ENCODE measurements at places on chromosomes 5 and 9.

DNA sequence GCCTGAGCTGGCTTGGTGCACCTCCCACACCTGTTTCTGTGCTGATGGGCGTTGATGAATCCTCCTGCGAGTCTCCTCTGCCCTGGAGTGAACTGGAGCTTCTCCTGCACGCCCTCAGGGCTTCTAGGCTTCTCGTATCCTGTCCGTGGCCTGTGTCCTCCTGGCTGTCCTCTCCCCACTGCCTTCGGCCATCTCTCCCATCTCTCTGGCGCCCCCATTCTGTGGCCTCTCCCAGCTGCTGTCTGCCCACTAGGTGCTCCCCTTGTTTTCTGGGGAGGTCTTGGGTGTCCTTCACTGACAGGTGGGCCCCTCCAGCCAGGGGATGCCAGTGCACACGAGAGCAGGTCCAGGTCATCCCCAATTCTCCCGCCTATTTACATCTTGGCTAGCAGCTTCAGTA, 28.8 kb downstream of the AHRR start:
- no peak for DNase-seq

DNA sequence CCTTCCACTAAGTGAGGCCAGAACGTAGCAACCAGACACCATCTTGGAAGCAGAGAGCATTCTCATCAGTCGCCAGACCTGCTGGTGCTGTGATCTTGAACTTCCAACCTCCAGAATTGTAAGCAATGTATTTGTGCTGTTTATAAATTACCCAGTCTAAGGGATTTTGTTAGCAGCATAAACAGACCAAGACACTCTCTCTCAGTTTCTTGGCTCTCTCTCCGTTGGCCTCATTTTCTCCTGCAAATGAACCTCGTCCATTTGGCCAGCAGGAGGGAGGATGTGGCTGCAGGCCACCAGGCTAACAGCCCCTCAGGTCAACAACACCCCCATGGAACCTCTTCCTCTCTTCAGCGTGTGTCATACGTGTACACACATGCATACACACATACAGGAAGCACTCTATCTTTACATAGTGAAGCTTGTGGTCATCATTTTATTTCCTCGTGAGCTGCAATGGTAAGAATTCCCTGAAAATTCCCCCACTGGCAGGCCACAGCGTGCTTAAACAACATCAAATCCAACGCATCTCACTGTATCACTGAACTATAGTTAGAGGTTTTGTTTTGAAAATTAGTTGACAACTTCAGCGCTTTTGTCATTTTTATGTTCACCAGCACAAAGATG, 62.8 kb upstream of the PPP1R26 start:
- no peak for DNase-seq

DNA sequence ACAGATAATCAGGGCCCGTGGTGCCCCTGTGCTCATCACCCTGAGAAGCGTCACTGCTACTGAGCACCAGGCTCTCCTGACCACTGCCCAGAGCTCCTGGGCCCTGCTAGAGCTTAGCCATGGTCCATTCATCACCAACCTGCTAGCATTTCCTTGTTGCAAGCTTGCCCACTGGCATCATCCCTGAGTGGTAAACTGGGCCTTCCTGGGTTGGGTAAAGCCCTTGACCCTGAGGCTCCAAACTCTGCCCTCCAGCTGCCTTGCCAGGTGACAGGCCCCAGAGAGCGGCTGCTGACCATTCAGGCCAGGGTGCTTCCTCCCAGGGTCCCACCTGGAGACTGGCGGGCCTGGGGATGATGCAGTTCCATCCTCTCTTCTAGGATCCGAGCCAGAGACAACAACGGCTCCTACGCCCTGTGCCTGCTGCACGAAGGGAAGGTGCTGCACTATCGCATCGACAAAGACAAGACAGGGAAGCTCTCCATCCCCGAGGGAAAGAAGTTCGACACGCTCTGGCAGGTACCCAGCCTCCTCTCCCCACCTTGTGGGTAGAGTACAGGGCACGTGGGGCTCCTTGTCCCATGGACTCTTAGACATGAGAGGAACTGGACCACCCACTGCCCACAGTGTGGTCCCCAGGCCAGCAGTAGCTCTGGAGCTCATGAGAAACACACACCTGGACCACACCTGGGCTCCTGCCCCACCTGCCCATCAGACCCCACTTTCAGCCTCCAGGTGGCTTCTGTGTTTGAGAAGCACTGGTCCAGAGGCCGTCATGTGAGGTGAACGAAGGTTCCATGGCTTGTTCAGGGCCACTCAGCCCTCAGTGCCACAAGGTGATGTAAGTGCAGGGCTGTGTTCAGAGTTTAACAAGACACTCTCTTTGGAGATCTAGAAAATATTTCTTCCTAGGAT, 60.5 kb downstream of the SYK start:
- no peak for DNase-seq

- no peak for DNase-seq
Observed at GRCh38 chr5:99061711-99062110, 132.9 kb upstream of the CHD1 start.

- DNase-seq, result no peak
Observed at GRCh38 chr5:32317041-32317440, 4.3 kb upstream of the MTMR12 start.

DNA sequence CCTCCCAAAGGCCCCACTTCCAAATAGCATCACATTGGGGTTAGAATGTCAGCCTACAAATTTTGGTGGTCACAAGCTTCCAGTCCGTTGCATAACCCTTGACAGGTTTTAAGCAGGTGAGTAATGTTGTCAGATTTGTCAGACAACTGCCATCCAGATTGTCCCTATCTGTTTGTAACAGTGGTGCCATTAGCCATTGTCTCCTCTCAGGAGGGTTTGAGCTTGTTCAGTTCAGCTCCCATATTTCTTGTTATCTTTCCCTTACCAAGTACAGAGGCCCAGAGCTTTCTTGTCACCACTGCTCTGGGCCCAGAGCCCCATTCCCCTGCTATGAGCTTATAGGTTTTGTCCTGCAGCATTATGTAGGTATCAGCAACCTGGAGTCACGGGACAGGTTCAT, 14.8 kb upstream of the GSN start:
- no peak for DNase-seq

- peak; percentile 77 for DNase-seq
Observed at GRCh38 chr5:40688127-40688761, 8.5 kb downstream of the PTGER4 start.

DNA sequence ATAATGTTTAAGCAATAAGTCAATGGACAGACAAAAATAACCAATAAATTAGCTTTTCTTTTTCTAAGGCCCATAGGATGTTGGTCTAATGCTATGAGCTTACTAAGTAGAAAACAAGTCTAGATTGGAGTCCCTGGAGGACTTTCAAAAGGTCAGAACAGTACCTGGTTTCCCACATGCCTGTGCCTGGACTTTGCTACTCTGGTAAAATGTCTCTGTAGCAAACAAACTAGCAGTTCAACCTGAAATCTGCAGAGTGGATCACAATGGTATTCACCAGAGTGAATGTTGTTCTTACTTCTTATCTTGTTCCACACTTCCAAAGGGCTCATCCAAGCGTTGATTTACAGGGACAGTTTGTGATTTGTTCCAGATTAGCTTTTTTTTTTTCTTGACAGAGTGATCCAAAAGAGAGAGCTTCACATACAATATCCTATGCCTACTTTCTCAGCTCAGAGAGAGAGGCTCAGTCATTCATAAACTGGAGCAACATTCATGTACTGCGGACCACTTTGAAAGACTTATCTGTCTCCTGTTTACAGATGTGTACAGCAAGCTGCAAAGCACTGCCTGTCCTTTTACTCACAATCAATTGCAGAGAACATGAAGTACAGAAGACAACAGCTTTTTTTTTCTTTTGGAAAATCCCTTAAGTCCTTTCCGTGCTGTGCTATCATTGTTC, 466.1 kb downstream of the SPATA31D1 start:
- no peak for DNase-seq

DNA sequence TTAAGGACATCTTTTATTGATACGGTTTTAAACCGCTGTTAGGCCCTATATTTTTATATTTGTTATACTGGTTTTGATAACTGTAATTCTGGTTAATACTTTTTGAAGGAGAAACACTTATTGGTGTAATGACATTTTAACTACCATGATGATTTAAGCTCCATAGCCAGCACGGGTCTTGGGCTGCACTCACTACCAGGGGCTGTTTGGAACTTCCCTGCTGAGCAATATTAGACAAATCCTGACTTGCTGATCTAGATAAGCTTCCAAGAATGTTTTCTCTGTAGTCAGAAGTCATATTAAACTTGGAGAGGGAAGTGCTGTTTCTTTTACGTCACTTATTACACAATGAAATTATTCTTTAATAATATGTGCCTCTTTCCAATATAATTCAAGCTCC, 540.0 kb upstream of the GRAMD2B start:
- DNase-seq, result no peak

DNA sequence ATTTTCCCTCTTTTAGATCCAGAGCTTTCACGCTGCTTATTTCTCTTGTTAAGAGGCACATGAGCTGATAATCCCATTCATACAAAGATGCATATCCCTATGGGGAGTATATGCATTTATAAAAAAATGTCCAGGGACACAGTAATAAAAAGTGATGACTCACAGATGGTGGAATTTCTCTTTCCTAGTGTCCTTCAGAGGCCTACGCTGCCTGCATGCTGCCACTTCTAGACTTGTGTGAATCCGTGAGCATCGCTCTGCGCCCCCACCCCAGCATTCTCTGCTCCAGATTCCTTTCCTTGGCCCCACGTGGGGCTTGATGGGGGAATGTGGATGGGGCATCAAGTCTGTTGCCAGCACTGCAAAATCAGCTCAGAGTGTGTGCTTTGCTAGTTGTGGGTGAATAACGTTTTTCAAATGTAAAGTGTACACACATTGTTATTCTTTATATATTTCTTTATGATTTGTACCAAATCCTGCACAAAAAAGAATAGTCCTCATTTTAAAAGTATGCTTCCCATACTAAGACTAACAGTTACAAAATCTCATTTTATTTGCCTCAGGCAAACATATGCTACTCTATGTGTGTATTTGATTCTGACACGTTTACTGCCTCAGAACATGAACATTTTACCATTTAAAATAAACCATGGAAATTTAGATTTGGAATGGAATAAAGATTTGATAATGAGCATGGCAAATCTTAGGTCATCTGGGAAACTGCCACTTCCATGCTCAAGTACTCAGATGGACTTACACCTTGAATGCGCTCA, 22.4 kb upstream of the RASGRF2 start:
- no peak for DNase-seq

GRCh38 chr9:97840521-97840920, 12.5 kb upstream of the FOXE1 start:
- no peak for DNase-seq

DNA sequence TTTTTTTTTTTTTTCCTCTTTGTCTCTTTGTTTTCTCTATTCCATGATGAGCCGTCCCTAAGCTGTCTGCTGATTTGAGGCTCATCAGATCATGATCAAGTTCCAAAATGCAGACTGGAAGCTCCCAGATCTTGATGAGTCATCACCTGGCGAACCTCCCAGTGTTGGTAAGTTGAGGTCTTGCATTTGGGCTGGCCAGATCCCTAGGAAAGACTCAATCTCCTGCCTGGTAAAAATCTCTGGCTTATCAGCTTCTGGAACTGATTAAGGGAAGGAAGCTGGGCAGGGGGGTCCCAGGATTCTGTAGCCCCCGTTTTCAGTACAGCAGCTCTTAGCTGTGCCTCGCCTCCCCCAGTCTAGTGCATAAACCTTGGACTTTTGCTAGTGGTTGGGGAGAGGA, 69.0 kb downstream of the TSPAN17 start:
- DNase-seq, result no peak

DNA sequence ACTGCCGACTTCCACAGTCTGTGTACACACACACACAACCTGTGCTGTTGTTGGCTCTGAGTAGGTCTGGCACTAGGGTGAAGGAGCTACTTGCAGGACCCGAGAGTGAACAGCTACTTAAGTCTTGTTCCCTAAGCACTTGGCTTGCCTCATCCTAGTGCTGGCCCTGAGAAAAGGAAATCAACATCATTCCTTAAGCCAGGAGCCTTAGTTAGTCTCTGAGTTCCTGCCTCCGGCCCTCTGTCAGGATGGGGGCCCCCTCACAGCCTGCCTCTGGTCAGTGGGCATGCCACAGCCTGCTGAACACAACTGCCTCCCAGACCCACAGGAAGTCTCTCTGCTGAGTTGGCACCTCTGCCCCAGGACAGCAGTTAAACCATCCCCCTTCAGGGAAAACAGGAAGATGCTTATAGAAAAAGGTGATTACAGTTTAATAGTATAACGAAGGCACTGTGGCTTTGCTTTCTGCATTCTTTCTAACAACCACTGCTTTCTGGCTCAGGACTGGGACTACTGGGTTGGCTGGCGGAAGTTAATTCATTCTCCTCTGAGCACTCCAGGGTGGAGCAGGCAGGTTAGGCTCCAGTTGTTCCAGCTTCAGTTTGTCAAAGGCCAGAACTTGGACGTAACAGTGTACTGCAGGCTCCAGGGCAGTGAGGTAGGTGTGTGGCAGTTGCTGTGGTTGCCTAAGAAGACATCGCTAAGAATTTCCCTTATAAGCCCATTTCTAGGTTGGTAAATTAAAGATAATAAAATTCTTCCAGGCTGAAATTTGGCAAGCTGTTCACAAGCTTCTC, 2.8 kb downstream of the MAMDC2 start:
- DNase-seq, result no peak

GRCh38 chr5:91146230-91146629, 236.9 kb downstream of the ARRDC3 start:
- DNase-seq, result no peak

DNA sequence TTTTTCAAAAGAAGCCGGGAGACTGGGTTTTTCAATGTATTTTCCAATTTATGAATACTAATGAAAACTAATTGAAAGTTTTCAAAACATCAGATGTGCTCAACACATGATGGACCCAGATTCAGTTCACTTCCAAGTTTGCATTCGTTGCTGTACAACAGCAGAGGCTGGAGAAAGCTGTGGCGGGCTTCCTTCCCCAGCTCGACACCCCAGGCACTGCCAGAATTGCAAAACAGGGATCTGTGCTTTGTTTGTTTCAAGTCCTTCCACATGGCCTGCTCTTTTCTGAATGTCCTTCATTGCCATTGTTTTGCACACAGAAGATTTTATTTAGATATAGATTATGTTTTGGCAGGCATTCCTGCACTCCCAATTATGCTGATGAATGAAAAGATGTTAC, 30.3 kb upstream of the INSYN2B start:
- no peak for DNase-seq

DNA sequence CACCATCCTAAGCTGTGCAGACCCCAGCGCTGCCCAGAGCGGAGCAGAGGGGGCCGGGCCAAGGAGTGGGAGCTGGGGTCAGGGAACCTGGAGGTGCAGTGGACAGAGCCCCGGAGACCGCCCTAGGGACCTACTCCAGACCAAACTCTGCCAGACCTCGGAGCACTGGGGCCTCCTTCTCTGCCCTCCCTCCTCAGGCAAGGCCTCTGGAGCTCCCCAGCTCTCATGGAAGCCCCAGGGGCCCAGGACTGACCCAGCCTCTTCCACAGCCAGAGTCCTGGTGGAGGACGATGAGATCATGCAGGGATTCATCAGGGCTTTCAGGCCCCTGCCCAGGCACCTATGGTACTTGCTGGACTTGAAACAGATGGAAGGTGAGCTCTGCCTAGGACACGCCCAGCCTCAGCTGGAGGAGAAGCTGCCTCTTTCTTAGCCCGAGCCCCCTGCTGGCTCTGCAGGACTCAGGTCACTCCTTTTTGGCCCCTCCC, 3.6 kb downstream of the PAEP start:
- no peak for DNase-seq
